ENCODE measurements at places on chromosomes 3 and 15. TPM values are rescaled to one million over a fixed set of nuclear protein-coding genes. Genes with fewer than 3 reads are reported as not detected.

The NANOGP8 gene
- total RNA-seq: not detected

The PAQR9 gene
- total RNA-seq: 3.1 TPM

The IL17RB gene
- 1.1 TPM for total RNA-seq

The TPRG1 gene
- total RNA-seq: 0.21 TPM

The CCDC39 gene
- not detected for total RNA-seq

The IQCF5 gene
- not detected for total RNA-seq

The PEAK1 gene
- total RNA-seq: 10.4 TPM

The CCDC32 gene
- total RNA-seq: 15.7 TPM

The LYZL4 gene
- not detected for total RNA-seq

The DNAH12 gene
- 0.03 TPM for total RNA-seq

The MYL3 gene
- not detected for total RNA-seq
